ENCODE measurements at places on chromosomes 4 and X. TPM values are rescaled to one million over a fixed set of nuclear protein-coding genes. Genes with fewer than 3 reads are reported as not detected.

The BLOC1S4 gene
- 18.3 TPM for total RNA-seq

The TEX13B gene
- total RNA-seq = not detected

The RTL5 gene
- total RNA-seq = 4.5 TPM

The GLRA3 gene
- total RNA-seq = 0.09 TPM
